Cortex of kidney (tissue), 1 donor: ENCODE measurements at places on chromosomes 5 and 9.

DNA sequence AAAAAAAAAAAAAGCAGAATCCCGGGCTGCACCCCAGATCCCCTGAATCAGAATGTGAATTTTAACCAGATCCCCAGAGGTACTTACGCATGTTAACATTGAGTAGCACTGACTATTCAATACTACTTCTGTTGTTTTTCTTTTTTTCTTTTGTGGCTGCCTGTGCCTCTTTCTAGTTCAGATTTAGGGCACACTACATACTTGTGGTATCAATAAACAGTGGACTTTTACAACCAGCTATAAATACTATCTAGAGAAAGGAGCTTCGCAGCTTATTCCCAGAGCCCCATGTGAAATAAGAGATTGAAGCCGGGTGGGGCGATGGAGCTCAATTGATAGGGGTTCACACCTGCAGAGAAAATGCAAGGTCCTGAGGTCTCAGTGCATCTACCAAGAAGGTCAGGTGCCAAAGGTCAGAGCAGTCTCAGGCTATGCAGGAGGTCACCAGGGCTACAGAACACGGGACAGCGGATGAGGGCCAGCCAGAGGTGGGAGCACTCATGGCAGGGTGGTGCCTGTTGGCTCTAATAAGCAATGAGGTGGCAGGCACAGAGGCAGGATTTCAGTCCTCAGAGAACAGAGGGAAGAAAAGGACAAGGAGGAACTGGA is 22.3 kb downstream of the WWC1 start:
- DNase-seq, result no peak

DNA sequence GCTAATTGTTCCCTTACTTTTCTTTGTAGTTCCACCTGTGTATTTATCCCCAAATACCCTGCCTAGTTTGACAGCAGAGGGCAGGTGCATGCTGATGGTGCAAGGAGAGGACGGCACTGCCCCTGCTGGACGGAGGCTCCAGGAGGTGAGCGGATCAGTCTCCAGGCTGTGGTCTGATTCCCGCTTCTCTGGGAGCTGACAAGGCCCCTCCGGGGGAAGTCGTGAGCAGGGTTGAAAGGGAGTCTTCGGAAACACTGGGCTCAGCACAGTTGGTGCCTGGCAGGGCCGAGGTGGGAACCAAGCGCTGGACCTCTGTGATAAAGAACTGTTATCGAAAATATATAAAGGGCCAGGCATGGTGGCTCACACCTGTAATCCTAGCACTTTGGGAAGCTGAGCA is 52.9 kb downstream of the RASGEF1C start:
- no peak for DNase-seq

DNA sequence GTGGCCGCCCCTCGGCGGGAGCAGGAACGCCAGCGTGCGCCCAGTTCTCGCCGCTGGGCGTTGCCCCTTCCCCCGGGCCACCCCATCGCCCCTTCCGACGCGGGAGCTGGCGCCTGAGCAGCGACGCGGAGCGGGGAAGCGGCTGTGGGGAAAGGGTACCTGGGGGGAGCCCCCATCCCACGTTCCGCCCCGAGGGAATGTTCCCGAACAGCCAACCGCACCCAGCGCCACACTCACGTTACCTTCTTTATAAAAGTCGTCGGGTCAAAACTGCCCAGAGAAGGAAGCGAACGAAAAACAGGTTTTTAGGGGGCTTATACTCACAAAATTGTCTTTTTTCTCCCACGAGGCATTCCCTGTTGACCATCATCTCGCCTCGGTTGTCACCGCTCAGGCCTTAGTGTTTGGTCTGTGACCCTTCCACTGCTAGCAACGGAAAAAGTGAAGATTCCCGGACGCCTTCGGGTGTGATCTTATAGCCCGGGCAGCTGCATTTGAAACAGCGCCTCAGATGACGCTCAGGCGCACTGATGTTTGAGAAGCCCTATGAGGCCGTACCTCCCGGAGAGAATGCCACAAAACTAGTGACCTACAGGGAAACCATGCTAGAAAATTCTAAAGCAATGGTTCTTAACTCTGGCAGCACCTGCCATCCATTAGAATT is 475 bp upstream of the GOLM1 start:
- DNase-seq, result no peak

DNA sequence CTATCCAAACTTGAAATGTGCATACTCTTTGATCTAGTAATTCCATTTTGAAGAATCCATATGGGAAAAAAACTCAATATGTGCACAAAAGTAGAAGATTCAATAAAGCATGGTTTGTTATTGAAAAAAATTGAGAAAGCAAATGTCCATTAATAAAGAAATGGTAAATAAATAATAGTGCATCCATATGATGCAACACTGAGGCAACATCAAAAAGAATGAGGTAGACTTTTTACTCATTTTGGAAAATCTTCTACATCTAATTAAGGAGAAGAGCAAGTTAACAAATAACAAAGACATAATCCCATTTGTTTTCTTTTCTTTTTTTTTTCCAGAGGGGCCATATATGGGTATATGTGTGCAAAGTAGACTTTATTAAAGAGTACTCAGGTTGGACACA is 52.5 kb upstream of the FST start:
- DNase-seq, result no peak

- no peak for DNase-seq
Measured at GRCh38 chr5:112238473-112238872, 180.6 kb downstream of the EPB41L4A start.
